ENCODE measurements at places on chromosomes 11 and 22.
A peak's percentile ranks its signal among the peaks of the same experiment; 100 is the strongest.

- DNase-seq = no peak
These were observed 27.6 kb downstream of the DKK3 start for GRCh38 chr11:11980841-11981308.

GRCh38 chr11:45023065-45023365 is 72.3 kb upstream of the TP53I11 start:
- DNase-seq = no peak

DNA sequence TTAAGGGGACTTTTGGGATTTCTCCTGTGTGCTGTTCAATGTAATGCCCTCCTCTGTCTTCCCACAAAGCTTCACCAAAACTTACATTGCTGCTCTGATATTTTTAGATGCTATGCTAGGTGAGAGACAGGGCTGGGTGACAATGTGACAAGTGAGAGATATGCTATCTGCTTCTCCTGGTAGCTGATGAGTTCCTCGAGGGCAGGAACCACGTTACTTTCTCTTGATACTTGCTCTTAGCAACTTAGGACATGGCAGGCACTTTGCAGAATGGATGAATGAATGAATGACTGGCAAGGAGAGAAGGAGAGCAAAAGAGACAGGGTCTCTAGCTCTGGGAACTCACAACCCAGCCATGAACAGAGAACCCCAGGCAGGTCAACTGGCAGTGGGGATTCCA is 115.4 kb downstream of the C11orf58 start:
- no peak for DNase-seq

DNA sequence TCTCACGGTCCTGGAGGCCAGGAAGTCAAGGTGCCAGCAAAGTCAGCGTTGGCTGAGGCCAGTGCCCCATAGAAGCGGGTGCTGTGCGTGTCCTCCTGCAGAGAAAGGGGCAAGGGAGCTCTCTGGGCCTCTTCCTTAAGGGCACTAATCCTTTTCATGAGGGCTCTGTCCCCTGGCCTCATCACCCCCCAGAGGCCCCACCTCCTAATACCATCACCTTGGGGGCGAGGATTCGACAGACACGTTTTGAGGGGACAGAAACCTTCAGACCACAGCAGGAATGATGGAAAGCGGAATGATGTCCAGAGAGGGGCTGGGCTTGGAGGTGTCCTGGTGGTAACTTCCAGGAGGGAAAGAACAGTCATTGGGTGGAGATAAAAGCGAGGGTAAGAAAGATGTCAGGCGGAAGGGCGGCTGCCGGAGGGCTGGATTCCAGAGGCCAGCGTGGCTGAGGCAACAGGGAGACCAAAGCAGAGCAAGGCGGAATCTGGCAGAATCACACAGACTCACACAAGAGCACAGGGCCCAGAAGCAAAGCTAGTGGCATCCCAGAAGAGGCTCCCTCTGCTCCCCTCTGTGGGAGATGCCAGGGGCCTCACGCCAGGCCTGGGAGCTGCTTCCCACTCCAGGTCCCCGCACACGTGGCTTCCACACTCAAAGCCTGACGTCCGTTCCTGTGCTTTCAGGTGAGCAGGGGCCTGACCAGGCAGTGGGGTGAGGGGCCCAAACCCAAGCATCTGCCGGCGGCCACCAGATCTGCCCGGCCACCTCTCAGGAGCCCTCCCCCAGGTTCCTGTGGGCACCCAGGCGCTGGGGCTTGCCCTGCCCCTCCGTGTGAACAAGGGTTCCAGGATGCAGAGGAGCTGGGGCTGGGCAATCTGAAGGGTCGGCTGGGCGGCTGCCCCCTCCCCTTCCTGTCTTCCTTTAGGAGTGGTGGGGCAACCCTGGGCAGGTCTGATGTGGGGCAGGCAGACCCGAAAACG is 784.5 kb downstream of the BRD1 start:
- no peak for DNase-seq

- DNase-seq = no peak
These were observed 955.7 kb downstream of the DLG2 start for GRCh38 chr11:84671325-84671999.

DNA sequence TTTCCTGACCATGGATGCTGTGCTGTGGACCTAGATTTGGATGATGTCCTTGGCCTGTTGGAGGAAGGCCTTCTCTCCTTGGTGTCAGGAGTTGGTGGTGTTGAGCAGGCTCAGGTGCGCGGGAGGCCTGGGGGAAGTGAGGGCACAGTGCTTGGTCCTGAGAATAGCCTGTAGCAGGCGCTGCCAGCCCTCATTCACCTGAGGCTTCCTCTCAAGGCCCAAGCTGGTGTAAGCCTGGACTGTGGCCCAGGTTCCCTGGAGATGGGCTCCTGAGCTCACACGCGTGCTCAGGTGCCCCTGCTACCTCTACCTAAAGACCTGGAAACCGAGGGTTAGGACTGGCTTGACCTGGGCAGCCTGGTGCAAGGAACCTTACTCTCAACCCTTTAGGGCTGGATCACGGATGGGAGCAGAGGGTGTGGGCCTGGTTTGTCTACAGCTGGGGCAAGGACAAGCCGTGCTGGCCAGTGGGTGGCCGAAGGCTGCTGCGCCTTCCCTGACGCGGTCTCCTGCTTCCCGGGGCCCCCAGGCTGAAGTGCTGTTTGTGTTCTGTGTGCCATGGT is 7.8 kb upstream of the GRAMD4 start:
- DNase-seq = no peak

GRCh38 chr22:21102659-21103267 is 57.0 kb downstream of the LRRC74B start:
- DNase-seq = peak; percentile 64

GRCh38 chr11:66728038-66728692 is 851 bp downstream of the SPTBN2 start:
- DNase-seq = no peak

- no peak for DNase-seq
These were observed 252.1 kb upstream of the CCDC90B start for GRCh38 chr11:83538286-83538685.

GRCh38 chr11:27347359-27348339 is 15.4 kb downstream of the CCDC34 start:
- no peak for DNase-seq

- DNase-seq = peak; percentile 50
These were observed 179.2 kb upstream of the ZBED5 start for GRCh38 chr11:11036848-11037732.

DNA sequence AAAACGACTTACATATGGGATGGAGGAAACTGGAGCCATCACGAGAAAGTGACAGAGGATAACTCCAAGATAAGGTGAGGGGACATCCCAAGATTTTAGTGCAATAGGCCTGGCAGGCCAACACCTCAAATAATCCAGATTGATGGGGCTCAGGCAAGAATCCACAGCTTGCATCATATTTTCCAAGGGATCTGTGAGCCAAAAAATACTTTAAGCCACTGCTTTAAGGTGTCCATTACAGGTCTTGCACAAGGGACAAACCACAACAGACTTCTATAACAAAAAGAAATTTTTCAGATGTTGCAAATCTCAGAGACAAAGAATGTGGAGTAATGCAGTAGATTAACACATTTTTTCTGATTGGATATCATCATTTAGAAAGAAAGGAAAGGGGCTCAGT is 45.6 kb downstream of the DENND5A start:
- DNase-seq = no peak

DNA sequence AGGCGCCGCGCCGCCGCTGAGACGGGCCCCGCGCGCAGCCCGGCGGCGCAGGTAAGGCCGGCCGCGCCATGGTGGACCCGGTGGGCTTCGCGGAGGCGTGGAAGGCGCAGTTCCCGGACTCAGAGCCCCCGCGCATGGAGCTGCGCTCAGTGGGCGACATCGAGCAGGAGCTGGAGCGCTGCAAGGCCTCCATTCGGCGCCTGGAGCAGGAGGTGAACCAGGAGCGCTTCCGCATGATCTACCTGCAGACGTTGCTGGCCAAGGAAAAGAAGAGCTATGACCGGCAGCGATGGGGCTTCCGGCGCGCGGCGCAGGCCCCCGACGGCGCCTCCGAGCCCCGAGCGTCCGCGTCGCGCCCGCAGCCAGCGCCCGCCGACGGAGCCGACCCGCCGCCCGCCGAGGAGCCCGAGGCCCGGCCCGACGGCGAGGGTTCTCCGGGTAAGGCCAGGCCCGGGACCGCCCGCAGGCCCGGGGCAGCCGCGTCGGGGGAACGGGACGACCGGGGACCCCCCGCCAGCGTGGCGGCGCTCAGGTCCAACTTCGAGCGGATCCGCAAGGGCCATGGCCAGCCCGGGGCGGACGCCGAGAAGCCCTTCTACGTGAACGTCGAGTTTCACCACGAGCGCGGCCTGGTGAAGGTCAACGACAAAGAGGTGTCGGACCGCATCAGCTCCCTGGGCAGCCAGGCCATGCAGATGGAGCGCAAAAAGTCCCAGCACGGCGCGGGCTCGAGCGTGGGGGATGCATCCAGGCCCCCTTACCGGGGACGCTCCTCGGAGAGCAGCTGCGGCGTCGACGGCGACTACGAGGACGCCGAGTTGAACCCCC is 798 bp downstream of the BCR start:
- DNase-seq = peak; percentile 10

DNA sequence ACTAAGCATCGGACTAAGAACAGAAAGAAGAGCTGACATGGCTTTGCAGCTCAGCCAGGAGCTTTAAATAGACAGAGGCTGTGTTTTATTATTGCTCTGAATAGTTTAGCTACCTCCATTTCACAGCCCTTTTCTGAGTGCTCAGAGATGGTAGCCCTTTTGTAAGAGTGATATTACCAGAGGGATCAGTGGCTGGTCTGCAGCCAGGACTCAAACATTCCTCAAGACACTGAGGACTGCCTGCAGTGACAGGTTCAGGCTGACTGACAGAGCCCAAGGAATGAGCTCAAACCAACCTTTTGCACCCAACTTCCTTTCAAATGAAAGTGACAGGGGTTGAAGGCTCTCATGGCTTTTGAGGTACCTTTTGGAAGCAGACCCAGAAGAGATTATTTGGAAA is 189.0 kb downstream of the DDX10 start:
- DNase-seq = peak; percentile 8

DNA sequence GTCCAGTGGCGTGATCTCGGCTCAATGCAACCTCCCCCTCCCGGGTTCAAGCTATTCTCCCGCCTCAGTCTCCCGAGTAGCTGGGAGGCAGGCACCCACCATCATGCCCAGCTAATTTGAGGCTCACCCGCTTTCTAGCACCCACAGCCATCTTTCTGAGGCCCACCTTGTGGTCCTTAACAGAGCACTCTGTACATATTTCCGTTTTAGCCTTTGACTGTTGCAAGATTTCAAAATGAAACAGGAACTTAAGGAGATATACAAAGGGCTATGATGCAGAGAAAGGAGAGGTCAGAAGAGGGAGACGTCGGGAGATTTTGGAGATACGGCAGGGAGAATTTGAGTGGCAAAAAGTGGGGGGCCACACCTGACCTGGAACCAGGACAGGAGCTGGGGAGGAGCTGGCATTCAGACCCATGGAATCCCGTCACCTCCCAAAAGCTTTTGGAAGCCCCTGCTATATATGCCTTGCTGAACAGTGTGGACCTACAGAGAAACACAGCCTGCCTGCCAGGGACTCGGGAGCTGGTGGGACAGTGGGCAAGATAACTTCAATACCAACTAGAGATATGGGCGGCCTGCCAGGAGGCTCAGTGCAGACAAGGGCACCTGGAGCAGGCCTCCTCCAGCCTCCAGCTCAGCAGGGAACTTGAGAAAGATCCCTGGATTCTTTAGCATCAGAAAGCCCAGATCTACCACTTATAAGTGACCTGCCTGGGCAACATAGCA is 8.0 kb upstream of the CLCF1 start:
- DNase-seq = no peak

- no peak for DNase-seq
These were observed 312.2 kb upstream of the MTNR1B start for GRCh38 chr11:92657226-92657625.

DNA sequence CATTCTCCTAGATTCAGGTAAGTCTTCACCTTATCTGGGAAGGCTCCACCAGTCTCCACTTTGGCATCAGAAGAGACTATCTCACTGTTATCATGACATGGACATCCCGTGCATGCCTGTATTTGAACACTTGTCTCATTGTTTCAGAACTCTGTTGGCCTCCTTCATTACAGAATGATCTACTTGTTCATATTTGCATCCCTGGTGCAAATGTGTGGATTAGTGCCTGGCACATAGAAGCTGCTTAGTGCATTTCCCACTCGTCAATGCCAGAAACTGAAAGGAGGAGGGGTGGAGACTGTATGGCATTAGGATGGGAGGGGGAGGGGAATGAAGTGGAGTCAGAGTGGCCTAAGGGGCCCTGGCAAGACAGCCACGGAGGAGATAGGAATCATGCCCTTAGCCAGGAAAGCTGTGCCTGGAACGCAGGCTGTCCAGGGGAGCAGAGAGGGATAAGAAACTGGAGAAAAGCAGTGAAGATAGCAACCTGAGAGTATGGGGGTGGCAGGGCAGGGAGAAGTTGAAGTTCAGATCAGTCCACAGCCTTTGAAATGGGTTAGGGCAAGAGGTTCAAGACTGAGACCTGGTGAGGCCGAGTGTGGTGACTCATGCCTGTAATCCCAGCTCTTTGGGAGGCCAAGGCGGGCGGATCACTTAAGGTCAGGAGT is 53.8 kb upstream of the CAPRIN1 start:
- DNase-seq = no peak

DNA sequence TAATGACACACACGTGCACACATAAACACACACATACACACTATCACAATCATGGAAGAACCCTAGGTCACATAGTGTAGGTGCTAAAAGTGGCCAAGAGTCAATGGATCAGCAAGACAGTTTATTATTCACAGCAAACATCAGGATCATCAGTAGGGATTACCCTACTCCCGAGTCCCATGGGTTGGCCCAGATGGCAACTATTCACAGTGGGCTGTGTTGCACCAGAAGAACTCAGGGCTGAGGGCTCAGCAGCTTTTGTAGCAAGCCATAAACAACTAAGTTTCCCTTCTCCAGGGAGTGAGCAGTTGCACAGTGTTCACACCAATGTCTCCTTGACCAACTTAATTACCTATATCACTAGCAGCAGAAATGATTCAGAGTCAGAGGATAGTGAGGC is 20.8 kb downstream of the PRDM11 start:
- DNase-seq = no peak

DNA sequence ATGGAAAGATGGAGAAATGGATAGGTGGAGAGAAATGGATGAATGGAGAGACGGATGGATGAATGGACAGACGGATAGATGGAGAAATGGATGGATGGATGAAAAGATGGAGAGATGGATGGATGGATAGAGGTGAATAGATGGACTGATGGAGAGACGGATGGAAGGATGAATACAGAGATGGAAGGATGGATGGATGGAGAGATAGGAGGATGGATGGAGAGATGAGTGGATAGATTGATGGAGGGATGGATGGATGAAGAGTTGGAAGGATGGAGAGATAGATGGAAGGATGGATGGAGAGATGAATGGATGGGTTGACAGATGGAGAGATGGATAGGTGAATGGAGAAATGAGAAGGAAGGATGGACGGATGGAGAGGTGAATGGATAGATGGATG is 63.7 kb downstream of the FLRT1 start:
- no peak for DNase-seq

DNA sequence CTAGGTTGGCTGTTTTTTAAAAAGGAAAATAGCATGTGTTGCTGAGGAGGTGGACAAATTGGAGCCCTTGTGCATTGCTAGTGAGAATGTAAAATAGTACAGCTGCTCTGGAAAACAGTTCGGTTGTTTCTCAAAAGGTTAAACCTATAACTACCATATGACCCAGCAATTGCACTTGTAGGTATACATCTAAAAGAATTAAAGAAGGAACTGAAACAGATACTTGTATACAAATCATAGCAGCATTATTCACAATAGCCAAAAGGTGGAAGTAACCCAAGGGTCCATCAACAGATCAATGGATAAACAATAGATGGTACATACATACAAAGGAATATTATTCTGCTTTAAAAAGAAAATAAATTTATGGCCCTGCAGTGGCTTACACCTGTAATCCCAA is 111.4 kb downstream of the CSTPP1 start:
- DNase-seq = no peak
